ENCODE measurements at places on chromosomes 4 and X.

DNA sequence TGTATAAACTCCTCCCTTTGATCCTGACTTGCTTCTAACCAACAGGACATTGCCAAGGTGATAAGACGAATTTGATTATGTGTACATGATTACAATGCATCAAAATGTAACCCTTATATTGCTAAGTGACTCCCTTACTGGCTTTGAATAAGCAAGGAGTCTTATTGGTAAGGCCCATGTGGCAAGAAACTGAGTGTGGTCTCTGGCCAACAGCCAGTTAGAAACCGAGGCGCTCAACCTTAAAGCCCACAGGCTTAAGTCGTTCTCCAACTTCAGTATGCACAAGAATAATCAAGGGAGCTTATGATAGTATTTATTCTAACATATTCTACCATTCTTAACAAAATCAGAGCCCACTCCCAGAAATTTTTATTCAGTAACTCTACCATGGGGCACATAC, 374.2 kb upstream of the F9 start:
- DNase-seq = no peak

DNA sequence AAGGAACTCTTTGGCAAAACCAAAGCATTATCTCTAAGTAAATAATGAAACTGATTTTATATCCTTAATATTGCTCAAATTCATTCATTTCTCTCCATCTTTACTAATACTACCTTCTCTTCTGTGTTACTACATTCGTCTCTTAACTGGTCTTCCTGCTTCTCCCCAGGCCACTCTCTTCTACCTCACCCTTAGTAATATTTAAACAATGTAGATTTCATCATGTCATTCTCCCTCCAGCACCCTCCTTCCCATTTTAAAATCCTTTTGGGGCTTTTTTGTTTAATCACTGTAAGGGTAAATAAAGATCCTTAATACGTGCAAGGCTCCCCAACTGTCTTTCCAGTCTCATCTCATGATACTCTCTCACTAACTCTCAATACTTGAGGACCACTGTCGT, 19.4 kb downstream of the FHIP1A start:
- no peak for DNase-seq

DNA sequence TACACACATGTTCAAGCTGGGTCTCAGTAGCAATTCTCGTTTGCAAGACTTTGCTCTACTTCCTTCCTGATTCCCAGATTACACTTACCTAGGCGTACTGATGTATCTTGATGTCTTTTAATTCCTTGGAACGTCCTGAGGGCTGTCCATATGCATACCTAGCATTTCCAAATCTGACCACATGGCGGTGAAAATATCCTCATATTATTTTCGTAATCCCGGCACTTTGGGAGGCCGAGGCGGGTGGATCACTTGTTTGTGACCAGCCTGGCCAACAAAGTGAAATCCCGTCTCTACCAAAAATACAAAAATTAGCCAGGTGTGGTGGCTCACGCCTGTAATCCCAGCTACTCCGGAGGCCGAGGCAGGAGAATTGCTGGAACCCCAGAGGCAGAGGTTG, 1786.3 kb upstream of the TENM3 start:
- no peak for DNase-seq

GRCh38 chr4:86970447-86971354, 35.9 kb downstream of the AFF1 start:
- peak; percentile 30 for DNase-seq

- DNase-seq = no peak
Measured at GRCh38 chrX:49976682-49977197, 54.3 kb downstream of the CLCN5 start.

- DNase-seq = no peak
Measured at GRCh38 chr4:54228961-54229501, at the start of gene PDGFRA. Gene PDGFRA (plus strand): TSS chr4:54229293. CDS start chr4:54258769, 29,476 bp downstream.

DNA sequence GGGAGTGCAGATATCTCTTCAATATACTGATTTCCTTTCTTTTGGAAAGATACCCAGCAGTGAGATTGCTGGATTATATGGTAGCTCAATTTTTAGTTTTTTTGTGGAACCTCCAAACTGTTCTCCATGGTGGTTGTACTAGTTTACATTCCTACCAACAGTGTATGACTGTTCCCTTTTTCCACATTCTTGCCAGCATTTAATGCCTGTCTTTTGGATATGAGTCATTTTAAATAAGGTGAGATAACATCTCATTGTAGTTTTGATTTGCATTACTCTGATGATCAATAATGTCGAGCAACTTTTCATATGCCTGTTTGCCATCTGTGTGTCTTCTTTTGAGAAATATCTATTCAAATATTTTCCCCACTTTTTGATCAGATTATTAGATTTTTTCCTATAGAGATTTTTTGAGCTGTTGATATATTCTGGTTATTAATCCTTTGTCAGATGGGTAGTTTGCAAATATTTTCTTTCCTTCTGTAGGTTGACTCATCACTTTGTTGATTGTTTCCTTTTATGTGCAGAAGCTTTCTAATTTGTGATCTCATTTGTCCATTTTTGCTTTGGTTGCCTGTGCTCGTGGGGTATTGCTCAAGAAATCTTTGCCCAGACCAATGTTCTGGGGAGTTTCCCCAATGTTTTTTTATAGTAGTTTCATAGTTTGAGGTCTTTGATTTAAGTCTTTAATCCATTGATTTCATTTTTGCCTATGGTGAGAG, 552.7 kb downstream of the ZNF674 start:
- DNase-seq = no peak

- DNase-seq = no peak
Measured at GRCh38 chr4:147477439-147477838, 3.5 kb upstream of the EDNRA start.

GRCh38 chrX:55908661-55909212, 191.2 kb downstream of the RRAGB start:
- peak; percentile 23 for DNase-seq

- no peak for DNase-seq
Measured at GRCh38 chr4:16790508-16790907, 107.9 kb downstream of the LDB2 start.

GRCh38 chr4:145541346-145541745, 59.7 kb downstream of the SMAD1 start:
- no peak for DNase-seq

DNA sequence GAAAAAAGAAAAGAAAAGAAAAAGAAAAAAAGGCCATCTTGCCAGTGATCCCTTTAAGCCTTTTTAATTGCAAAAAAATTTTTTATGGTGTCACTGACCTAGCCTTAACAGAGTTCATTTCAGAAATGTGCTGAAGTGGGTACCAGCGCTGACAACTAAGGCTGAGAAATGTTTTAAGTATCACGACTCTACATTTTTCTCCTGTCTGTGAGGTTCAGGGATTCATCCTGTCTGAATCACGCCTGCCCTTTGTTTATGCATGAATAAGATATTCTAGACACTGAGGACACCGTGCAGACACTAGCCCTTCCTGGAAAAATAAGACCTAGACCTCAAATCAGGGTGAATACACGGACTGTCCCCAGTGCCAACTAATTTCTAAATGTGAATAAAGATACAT, 154.4 kb upstream of the NOCT start:
- DNase-seq = no peak

- no peak for DNase-seq
Measured at GRCh38 chr4:76782837-76783236, 115.1 kb downstream of the SOWAHB start.

- no peak for DNase-seq
Measured at GRCh38 chr4:8380511-8381415, 59.8 kb downstream of the ACOX3 start.

GRCh38 chr4:13328591-13328990, 155.5 kb downstream of the RAB28 start:
- no peak for DNase-seq

DNA sequence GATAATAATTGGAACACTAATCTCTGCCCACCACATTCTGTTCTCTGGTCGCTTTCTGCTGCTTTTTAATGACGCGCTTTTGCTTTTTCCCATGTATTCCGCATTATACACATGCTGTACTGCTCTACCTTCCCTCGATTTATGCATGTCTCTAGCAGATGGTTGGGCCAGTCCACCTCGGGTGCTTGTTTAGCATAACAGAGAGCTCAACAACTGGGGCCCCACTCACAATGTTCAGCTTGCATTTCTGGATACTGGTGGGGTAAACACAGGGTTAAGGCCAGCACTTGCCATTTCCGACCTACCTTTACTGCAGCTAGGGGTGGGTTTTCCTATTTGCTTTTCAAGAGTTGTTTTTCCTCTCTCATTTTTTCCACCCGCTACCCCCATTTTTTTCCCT, 255.8 kb downstream of the SOX3 start:
- DNase-seq = no peak

DNA sequence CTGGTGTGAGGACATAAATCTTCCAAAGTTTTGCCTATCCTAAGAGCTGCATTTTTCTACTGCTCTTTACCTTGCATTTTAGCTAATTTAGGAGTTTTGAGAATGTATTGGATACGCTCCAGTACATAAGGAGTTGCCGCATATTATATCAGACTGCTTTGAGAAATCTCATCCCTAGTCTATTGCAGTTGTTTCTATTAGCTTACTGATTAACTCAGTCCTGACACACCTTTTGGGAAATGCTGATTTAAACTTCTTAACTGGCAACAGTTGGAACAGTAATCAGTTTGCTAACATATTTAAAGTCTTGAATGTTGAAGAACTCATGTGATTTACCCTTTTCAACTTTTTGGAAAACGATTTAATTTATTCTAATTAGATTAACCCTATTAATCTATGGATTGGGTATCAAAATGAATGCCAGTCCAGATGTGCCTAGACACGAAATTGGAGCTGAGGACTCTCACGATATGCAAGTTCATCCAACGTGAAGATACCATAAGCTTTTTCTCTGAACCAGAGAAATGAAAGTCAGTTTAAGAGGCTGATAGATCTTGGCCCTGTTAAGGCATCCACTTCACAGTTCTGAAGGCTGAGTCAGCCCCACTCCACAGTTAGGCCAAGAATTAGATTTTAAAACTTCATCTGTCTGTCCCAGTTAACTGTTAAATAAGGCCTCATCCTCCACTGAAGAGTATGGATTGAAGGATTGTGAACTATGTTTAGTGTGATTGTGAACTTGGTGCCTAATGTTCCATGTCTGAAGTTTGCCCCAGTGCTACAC, 90.0 kb downstream of the MAOA start:
- DNase-seq = no peak

- DNase-seq = no peak
Measured at GRCh38 chr4:168880072-168880675, 129.9 kb downstream of the CBR4 start.

- DNase-seq = no peak
Measured at GRCh38 chrX:110758781-110759422, 36.7 kb downstream of the CHRDL1 start.

DNA sequence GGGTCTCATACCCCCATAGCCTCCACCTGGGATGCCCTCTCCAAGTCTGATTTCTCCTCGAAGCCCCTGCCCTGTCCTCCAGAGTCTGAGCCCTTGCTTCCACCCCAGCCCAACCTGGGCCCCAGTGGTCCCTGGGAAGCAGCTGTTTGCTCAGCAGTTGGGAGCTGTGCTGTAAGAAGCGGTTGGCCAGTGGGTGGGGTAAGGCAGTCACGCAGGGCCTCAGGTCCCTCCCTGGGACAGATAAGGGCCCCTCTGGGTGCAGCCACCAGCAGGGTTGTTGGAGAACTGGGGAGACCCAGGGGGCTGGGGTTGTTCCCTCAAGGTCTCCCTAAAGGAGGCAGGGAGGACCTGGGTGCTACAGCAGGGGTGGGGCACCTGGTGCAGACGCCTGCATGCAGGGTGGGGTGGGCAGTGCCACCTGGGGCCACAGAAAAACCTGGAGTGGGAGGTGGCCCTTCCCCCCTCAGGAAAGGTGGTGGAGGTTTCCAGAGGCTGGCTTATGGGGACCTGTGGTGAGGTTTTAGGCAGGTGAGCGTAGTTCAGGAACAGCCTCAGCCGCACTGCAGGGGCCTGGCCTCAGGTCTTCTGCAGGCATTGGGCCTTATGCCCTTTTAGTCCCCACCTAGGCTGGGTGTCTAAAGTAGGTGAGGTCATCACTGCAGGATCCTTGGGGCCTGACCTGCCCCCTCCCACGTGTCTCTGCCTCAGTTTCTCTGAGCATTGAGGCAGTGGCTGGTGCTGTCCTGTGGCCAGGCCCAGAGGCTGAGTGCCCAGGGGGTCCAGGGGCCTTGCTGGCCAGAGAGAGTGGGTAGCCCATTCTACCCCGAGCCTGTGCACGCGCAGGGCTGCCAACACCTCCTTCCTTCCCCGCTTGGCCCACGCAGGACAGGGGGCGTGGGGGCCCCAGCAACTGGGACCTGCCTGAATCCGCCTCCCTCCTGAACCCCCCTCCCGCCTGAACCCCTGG, 3.1 kb upstream of the SLC26A1 start:
- DNase-seq = no peak

DNA sequence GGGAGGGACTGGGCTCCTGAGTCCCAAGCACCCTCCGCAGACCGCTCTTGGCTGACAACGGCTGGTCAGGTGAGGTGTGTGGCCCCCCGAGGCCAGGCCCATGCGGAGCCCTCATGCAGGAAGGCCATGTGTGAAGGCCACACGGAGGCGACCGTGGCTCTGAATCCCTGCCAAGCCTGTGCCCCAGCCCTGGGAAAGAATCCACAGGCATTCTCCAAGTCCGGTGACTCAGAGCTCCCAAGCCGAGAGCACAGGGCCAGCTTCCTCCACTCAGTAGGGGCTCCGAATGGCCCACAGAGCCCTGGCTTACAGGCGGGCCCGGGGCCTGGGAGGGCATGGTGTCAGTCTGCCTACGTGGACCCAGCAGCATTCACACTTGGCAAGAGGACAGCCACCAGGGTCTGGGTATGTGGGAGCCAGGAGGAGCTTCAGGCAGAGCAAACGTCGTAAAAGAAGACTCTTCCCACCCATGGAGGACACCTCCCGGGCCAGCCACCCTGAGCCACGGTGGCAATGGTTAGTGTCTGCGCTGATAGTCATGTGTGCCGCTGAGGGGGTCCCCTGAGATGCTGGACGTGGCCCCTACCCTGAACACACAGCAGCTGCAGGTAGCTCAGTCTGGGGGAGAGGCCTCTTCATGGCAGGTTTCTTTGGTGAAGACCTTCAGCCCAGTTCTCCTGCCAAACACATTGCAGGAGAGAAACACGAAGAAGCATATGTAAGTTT, 105.7 kb downstream of the PSAPL1 start:
- no peak for DNase-seq

DNA sequence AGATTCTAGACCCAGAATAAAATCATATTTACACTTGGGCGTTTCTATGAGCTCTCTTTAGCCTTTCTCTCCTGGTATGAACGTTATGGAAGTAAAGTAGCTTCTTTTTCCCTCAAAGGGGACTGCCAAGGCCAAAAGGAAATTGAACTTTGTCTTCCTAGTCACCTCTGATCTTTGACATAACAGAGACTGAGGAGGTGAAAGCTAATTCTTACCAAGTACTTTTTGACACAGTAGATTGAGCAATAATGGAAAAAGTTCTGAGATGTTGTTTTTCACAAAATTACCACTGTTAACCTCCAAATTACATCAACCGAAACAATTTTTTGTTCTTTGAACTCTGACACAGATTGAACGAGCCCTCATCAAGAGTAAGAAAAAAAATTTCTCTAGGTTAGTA, 318.4 kb downstream of the TEX13A start:
- no peak for DNase-seq

- no peak for DNase-seq
Measured at GRCh38 chrX:35841872-35842271, 43.7 kb downstream of the MAGEB16 start.

GRCh38 chr4:16532240-16532970, 306.1 kb upstream of the TAPT1 start:
- no peak for DNase-seq

- DNase-seq = no peak
Measured at GRCh38 chr4:87390551-87390890, 467 bp downstream of the HSD17B11 start.

Measured in NCI-H510A (cell line).